ENCODE measurements at places on chromosomes 2 and 18. TPM values are rescaled to one million over a fixed set of nuclear protein-coding genes. Genes with fewer than 3 reads are reported as not detected.

ANKRD29 gene
- 14.4 TPM for total RNA-seq

MSGN1 gene
- total RNA-seq = not detected

ORC4 gene
- 36.8 TPM for total RNA-seq

NDC80 gene
- total RNA-seq = not detected

RPRM gene
- 8.6 TPM for total RNA-seq

EVX2 gene
- total RNA-seq = not detected

- peak; percentile 21 for DNase-seq
- peak overlapping the region; percentile 52 for H3K27ac ChIP-seq
- H3K4me3 ChIP-seq = no peak overlapping the region
- H3K36me3 ChIP-seq = no peaks in the 10 kb centered on the region
- no peaks in the 10 kb centered on the region for H3K27me3 ChIP-seq
These were observed 31.3 kb downstream of the BCL2 start for GRCh38 chr18:63288311-63288710.

DNA sequence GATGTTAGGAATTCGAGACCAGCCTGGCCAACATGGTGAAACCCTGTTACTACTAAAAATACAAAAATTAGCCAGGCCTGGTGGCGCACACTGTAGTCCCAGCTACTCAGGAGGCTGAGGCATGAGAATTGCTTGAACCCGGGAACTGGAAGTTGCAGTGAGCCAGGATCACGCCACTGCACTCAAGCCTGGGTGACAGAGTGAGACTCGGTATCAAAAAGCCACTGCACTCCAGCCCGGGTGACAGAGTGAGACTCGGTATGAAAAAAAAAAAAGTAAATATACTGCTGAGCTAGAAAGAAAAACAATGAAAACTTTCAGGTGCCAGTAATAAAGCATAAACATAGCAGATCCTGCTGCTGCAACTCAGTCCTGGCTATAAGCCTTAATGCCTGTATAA lies 73.5 kb downstream of the STRN start:
- peaks cover 9% of the 10 kb centered on the region for H3K36me3 ChIP-seq
- no peak overlapping the region for H3K27ac ChIP-seq
- no peaks in the 10 kb centered on the region for H3K27me3 ChIP-seq
- no peaks in the 10 kb centered on the region for H3K4me1 ChIP-seq
- no peak for DNase-seq

DNA sequence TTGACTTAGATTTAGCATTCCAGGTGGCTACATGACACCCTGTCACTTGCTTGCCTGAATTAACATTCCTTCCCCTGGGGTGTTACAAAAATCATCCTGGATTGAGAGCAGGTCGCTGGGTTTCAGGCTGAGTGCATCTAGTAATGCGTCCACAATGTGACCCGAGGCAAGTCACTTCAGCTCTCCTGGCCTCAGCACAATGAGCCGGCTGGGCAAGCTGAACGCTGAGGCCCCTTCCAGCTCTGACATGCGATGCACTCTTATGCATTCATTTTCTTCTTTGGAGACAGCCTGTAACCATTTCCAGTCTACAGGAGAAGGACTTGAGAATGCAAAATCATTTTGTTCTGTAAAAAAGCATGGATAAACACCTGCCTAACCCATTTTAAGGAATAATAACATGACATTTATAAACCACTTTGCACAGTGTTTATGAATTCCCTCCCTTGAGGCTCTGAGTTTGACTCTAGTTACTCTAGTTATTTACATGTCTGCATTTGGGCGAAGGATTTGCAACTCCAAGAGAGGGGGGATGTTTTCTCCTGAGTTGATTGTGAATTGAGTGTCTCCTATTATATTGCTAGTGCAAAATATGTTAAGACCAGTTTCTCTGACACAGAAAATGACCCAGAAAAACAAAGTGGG lies 63.0 kb upstream of the CPO start:
- peaks cover 6% of the 10 kb centered on the region for H3K4me1 ChIP-seq
- no peak overlapping the region for H3K4me3 ChIP-seq
- H3K36me3 ChIP-seq = no peaks in the 10 kb centered on the region
- DNase-seq = no peak

DNA sequence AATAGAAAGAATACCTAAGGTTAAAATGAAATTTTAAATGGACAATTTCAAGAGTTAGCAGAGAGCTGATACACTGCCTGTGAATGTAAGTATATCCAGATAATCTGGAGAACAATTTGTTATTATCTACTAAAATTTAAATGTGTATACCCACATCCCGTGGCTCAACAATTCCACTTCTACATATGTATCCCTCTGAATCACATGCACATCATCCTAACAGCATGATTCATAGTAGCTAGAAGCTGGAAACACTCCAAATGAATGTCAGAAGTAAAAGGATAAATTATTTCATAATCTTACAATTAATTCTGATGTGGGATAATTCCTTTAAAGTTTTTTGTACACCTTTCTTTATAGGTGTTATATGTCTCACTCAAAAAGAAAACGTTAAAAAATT lies 87.9 kb downstream of the CNTNAP5 start:
- H3K36me3 ChIP-seq = no peaks in the 10 kb centered on the region
- no peak overlapping the region for H3K4me3 ChIP-seq
- H3K4me1 ChIP-seq = no peaks in the 10 kb centered on the region
- no peak overlapping the region for H3K27ac ChIP-seq
- no peak for DNase-seq

DNA sequence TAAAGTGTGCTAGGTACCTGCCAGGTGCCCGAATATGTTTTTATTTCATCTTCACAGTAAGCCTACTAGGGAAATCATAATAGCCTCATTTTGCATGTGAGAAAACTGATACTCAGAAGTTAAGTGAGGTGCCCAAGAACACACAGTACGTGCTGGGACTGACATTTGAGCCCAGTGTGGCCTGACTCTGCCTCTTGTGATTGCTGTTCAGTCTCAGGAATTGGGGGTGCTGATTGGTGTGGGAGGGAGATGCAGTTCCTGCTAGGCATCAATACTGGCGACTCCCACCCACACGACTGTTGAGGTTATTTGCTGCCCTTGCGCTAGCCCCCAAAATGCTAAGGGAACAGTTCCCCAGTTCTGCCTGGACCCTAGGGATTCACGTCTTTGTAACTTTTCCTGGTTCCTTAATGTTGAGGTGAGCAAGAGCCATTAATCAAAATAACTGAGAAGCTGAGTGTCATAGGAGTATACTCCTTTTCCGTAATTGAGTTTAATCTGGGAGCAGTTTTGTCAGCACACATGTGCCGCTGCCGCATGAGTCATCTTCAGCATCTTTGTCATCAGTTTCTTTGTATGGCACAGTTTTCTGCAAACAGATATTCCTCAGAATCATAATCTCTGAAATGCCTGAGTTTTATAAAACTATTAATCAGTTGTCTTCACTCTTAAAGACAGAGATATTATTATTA lies 120.7 kb downstream of the NCK2 start:
- peaks cover 53% of the 10 kb centered on the region for H3K4me1 ChIP-seq
- no peaks in the 10 kb centered on the region for H3K27me3 ChIP-seq
- no peak overlapping the region for H3K4me3 ChIP-seq
- no peaks in the 10 kb centered on the region for H3K36me3 ChIP-seq
- DNase-seq = no peak

DNA sequence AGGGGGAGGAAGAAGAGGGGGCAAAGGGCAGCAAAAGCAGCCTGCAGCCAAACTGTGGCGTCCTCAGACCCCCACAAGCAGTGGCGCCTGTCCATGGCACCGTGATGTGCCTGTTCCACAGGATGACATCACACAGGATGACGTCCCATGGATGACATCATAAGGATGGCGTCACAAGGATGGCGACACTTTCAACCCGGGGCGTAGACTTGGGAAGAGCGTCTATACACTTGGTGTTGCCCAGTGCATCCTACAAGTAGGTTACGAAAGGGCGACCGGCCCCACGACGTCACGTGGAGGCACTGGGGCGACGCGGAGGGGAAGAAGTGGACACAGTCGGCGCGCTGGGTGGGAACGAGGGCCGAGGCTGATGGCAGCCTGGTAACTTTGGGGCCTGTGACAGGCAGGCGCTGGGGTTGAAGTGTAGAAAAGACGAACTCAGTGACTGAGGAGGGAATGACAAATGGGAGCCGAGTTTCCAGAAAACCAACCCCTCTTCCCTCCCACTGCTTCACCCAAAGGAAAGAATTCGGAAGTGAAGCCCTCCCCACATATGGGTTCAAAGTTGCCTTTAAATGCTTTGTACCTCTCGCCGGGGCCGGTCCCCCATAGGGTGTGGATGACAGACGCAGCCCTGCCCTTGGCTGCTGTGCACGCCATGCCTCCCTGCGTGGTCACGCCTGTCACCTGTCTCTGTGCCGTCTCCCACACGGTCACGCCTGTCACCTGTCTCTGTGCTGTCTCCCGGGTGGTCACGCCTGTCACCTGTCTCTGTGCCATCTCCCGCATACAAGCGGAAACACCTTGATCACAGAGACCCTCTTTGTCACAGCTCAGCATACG lies 13.4 kb upstream of the KCNG2 start:
- no peaks in the 10 kb centered on the region for H3K36me3 ChIP-seq
- no peak for DNase-seq
- H3K4me1 ChIP-seq = peaks cover 7% of the 10 kb centered on the region
- H3K27me3 ChIP-seq = peaks cover 27% of the 10 kb centered on the region
- H3K27ac ChIP-seq = no peak overlapping the region

- no peak for DNase-seq
- no peak overlapping the region for H3K4me3 ChIP-seq
- peaks cover 8% of the 10 kb centered on the region for H3K4me1 ChIP-seq
- H3K27me3 ChIP-seq = no peaks in the 10 kb centered on the region
- no peak overlapping the region for H3K27ac ChIP-seq
- no peaks in the 10 kb centered on the region for H3K36me3 ChIP-seq
These were observed 17.0 kb downstream of the PRKCE start for GRCh38 chr2:45668509-45668908.

GRCh38 chr2:233051241-233052149 lies 8.6 kb upstream of the INPP5D start:
- H3K4me1 ChIP-seq = peaks cover 5% of the 10 kb centered on the region
- no peak overlapping the region for H3K4me3 ChIP-seq
- no peak for DNase-seq
- H3K27ac ChIP-seq = no peak overlapping the region
- H3K36me3 ChIP-seq = no peaks in the 10 kb centered on the region
- peaks cover 45% of the 10 kb centered on the region for H3K27me3 ChIP-seq

DNA sequence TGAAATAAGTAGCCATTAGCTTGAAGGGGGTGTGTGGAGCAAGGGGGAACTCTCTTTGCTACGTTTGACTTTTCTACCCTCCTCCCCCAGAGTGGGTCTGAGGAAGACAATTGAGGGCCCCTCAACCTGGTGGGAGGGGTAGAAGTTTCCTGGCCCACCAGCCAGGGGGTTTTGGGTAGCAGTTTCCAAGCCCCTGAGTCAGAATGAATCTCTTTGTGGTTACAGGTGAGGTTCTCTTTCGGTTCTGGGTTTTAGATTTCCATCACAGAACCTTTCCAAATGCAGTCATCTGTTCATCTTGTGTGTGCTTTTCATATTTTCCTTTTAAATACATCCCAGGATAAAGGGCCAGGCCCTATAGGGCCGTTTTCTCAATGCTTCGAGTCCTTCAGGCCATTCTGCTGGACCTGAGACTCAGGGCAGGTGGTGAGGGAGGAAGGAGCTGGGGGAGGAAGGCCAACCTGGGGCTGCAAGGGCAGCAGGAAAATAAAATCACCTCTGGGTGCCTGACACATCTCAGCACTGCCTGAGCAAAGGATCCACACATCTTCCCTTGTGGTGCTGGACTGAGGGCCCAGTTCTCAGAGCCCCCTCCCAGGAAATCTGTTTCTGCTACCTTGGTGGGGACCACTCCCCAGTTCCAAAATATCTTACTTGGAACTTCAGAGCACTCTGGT lies 4.7 kb downstream of the LBH start:
- H3K4me1 ChIP-seq = peaks cover 84% of the 10 kb centered on the region
- DNase-seq = no peak
- H3K27me3 ChIP-seq = no peaks in the 10 kb centered on the region
- peak overlapping the region; percentile 93 for H3K27ac ChIP-seq

DNA sequence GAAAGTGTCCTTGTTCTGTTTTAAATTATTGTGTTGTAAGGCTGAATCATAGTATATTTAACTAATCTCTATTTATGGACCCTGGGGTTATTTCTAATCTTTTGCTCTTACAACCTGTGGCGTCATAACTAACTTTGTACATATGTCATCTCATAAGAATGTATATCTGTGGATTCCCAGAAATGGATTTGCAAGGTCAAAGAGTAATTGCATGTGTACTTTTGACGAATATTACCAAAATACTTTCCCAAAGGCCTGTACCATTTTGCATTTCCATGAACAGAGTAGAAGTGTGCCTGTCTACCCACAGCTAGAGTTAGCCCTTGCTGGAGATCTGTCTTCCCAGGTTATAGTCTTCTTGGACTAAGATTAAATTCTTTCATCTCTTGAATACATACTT lies 42.8 kb downstream of the SEMA4F start:
- no peaks in the 10 kb centered on the region for H3K27me3 ChIP-seq
- no peaks in the 10 kb centered on the region for H3K36me3 ChIP-seq
- no peak for DNase-seq
- no peak overlapping the region for H3K4me3 ChIP-seq
- H3K4me1 ChIP-seq = no peaks in the 10 kb centered on the region

DNA sequence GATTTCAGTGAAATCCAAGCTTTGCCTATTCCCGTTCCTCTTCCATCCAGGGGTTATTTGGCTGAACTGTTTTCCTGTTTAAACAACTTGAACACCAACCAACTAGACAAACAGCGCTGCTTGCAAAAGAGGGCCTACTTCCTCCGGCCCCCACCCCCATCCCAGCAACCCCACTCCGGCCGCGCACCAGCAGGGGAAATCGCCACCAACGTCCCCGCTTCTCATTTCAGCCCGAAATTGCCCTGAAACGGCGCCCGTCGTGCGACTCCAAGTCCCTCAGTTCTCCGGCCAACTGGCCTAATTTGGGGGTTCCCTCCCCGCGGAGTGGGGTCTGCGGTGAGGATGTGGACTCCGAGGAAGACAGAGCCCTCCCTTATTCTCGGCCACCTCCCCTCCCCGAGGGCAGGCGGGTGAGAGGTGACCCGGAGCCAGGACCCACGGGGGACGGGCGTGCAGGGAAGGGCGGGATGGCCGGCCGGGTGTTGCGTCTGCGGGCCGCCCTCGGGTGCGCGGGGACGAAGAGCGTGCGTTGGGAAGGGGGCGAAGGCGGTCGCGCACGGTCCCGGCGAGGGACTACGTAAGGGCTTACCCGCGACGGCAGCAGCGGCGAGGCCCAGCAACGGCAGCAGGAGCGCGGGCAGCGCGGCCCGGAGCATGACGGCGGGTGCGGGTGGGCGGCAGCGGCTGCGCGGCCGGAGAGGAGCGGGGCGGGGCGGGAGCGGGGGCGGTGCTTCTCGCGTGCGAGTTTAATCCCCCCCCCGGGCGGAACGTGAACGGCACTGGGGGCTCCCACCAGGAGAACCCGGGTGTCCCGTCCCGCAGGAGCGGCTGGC lies at the start of gene CD302:
Gene CD302 (minus strand): TSS at position 666 of the 833 bp plus-strand sequence. CDS start 10 bp downstream, at position 656.
- H3K4me3 ChIP-seq = peak within 1 kb of the TSS; percentile 75
- peak within 1 kb of the TSS; percentile 76 for H3K27ac ChIP-seq
- no peaks in the 10 kb centered on the region for H3K36me3 ChIP-seq
- no peaks in the 10 kb centered on the region for H3K27me3 ChIP-seq
- peak; percentile 92 for DNase-seq

GRCh38 chr2:108884619-108885018 lies 98.0 kb downstream of the CCDC138 start:
- H3K4me3 ChIP-seq = no peak overlapping the region
- no peaks in the 10 kb centered on the region for H3K4me1 ChIP-seq
- no peak overlapping the region for H3K27ac ChIP-seq
- no peaks in the 10 kb centered on the region for H3K36me3 ChIP-seq
- no peak for DNase-seq

All from esophagus muscularis mucosa (tissue), 4 donors.